ENCODE measurements at places on chromosomes 2 and 18.

DNA sequence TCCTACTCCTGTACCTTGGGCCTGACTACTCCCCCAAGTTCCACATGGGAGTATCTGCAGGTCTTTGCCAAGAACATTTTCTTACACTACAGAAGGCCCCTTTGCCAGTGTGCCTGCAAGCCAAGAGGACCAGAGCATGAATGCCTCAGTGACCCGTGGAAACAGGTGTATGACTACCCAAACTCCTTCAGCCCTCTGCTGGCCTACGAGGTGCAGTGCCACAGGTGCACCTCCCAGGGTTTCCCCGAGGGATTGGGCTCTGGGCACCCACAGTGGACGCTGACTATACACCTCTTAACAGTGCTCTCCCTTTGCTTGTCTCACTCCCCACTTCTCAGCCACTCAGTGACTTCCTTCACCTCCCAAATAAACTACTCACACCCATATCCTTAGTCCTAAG is 91.4 kb downstream of the COL6A3 start:
- no peak for DNase-seq

GRCh38 chr2:233638836-233639235 is 2.6 kb downstream of the UGT1A10 start:
- no peak for DNase-seq

GRCh38 chr2:108629417-108629816 is 89.9 kb upstream of the RANBP2 start:
- no peak for DNase-seq

- DNase-seq, result no peak
Measured at GRCh38 chr2:19373352-19373751, 14.9 kb upstream of the OSR1 start.

DNA sequence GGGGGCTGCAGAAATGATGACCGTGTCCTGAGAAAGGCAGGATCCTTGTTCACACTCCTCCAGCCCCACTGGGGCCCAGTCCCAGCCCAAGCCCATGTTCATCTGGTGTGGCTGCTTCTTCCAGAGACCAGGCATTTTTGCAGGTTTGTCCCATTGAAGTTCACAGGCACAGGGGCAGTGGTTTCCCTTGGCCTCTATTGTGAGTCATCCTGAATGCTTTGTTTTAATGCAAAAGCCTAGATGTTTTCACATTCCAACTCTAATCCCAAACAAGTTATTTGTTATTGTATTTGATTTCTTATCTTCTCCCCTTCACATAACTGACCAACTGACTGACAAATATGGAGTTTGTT is 426.4 kb upstream of the ID2 start:
- DNase-seq, result no peak

DNA sequence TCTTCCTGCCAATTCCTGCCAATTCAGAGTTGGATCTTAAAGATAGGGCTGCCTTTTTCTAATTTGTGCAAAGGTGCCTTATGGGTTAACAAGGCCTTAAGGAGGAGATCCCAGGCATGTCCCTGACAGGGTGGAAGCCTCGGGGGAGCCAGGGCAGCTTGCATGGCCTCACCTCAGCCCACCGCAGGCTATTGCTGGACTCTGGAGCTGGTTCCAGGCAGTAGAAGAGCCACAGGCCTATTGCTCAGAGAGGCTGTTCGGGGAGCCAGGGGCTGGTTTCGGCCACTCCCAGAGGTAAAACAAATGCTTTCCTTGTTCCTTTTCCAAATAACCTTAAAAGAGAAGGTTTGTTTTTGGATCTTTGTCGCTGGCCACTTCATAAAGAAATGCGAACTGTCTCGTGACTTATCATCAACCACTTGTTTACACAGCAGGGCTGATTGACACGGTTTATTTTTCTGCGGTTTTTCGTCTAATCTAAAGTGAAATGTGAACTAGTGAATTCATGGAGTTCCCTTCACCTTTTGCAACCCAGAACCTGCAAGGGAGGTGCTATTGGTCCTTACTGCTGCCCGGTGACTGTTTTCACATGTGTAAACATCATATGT is 108.6 kb downstream of the APOB start:
- no peak for DNase-seq

- no peak for DNase-seq
Measured at GRCh38 chr2:104476075-104476474, 377.8 kb upstream of the POU3F3 start.

DNA sequence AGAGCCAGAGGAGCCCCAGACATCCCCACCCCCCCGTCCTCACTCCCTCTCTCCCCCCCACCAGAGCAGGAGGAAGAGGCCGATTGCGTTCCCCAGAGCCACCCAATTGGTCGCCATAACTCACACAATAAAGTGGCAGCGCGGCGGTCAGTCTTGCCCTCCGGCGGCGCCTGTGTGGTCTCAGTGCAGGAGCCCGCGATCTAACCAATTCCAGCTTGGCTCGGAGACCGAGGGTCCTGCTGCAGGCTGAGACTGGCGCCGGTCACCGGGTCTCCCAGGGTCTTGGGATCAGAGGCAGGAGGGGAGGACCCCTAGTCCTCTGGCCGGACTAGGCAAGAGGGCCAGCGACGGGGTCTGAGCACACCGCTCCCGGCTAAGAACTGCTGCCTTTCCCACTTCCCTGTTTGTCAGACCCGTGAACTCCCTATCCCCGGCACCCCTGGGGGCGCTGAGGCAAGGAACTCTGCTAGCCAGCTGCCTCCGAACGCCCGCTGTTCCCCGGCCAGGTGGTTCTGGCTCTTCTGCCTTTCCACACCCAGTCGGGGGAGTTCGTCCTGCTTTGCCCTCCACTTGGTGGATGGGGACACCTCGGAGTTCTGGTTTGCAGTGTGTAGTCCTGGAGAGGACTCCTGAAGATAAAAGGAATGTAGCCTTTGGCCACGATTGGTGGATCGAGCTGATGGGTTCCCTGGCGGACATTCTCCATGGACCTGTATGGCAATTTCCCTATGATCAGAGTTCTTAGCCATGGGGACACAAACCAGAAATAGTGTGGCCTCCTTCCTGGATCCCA is 1.0 kb upstream of the HOXD12 start:
- DNase-seq, result no peak

- DNase-seq, result no peak
Measured at GRCh38 chr2:604854-605524, 72.2 kb downstream of the TMEM18 start.

DNA sequence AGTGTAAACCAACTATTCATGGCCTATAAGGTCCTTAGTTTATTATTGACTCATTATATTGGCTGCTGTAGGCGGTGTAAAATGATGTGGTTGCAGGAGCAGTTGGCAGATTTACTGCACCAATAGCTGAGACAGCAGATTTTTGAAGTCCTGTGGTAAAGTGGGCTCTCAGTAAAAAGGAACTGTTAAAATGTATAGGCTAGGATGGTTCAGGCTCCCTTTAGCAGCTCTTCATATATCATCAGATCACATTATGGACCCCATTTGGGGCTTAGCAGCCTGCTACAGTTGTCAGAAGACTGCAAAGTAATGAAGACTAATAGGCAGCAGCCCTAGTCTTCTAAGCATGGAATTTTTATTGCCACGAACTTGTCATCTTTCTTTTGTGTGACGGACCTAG is 27.8 kb downstream of the MTX2 start:
- no peak for DNase-seq

DNA sequence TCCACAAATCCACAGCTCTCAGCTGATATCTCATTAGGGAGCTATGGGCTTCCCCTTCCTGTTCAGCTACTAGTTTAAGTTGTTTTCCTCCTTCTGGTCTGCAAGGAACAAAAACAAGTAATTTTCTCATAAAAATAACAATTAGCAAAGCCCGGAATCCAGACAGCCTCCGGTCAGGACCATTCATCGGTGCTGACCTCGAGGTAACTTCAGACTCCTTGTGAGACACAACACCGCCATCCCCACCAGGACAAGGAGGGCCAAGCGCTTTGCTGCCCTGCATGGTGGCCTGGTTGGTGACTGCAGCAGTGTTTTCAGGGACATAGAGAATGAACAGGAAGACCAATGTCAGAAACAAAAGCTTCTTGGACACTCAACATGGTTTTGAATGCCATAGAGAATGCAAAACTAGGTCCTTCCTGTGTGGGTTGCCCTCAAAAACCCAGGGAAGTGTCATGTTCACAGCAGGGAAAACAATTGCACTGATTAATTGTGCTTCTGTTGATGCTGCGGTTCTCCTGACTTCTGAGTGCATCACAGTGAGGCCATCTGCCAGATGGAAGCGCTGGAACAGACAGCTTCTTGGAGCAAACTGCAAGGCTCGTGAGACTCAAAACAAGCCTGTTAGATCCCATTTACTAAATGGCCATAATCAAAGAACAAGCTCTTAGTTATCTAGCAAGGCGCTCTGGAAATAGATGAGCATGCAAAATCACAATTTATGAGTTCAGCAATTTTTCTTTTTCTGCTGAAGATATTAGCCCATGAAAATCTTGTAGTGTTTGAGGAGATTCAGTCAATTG is 77.1 kb downstream of the HS1BP3 start:
- DNase-seq, result peak; percentile 41

DNA sequence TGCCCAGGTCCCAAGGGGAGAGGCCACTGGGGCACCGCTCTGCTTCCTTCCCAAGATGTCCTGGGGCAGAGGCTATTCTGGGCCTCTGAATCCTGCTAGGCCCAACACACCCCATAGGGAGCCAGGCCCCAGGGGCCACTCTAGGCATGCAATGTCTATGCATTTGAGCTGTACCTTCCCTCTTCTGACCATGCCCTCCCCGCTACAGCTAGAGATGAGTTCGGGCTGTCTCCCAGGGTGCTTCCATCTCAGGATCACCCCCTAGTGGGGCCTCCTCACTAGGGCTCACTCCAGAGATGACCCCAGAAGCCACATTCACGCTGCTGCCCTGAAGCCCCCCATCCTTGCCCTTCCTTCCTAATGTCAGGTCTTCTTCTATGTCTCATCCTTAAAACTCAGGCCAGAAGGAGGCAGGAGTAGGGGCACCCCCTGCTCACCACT is 54.4 kb downstream of the TNS1 start:
- no peak for DNase-seq

DNA sequence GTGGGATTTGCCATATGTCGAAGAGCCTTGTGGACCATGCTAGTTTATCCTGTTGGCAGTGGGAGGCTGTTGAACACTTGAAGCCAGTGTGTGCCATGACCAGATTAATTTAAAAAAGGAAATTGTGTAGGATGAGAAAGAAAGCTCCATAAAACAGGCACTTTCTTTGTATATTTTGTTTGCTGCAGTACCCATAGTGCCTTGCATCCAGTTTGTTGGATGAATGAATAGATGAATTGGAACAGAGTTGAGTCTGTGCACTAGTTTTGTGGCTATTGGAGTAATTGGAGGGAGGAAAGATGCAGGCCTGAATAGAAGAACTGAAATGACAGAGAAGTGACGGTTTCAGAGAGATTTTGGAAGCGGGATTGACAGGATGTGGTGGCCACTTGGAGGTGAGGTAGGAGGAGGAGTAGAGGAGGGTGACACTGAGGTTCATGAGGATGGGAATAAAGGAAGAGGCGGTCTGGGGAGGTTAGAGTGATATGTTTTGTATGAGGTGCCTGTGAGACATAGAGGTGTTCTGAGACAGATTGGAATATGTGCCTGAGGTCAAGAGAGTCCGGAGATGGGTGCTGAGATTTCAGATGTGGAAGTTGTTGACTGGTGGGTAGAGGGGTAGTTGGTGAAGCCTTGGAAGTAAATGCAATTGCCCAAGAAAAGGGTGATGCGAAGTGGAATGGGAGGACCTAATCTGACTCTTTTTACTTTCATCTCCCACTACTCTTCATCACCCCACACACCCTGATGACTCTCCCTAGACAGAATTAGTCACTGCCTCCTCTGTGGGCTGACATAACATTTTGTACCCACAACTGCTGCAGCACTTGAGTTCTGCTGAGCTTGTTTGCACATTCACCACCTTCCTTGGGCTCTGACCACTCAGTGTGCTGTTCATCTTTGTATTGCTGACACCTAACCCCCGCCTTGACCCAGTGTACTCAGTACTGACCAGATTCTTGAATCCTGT is 5.1 kb downstream of the DGUOK start:
- DNase-seq, result no peak

DNA sequence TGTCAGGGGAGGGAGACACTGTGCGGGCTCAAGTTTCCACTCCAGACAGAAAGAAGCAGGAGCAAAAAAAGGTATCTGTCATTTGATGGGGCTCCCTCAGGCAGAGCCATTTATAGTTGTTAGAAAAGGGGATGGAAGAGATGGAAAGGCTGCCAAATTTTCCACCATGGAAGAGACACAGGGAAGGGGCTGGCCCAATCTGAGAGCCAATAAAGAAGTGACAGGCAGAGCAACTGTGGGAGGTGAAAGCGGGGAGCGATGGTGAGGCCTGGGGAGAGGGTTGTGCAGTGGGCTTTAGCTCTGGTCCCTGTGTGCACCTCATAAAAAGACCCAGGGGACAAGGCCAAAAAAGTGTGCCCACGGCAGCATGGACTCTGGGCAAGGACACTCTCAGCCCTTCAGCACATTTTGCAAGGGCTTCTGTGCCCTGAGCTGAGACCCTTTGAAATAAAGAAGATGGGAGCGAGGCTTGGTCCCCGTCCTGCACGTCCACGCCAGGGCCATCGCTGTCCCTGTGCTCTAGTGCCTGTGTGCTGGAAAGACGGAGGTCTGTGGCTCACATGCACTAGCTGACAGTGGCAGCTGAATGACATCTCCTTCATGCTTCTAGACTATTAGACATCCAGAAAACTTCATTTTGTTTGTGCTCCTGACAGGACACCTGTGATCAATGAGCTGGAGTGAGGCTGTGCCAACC is 456.7 kb upstream of the HS6ST1 start:
- no peak for DNase-seq

GRCh38 chr2:27353762-27354596 is 2.6 kb downstream of the GTF3C2 start:
- no peak for DNase-seq

- no peak for DNase-seq
Measured at GRCh38 chr2:40700231-40700954, 248.5 kb upstream of the SLC8A1 start.

DNA sequence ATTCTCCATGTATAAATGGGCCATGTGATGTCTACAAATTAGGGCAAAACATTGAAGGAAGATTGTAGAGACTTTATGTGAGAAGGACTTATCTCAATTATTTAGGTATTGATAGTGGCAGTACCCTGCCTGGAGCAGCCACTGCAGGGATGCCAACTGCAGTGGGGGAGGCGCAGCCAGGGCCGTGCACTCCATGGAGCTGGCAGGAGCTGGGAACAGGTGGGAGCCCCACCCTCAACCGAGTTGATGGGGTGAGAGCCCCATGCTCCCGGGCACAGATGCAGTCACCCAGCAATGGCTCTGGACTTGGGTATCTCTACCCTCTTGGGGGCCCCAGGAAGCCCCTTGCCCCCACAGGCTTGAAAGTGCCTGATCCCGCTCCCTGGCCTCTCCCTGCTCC is 564.3 kb downstream of the SLC4A3 start:
- DNase-seq, result no peak

GRCh38 chr2:112683550-112684414 is 37.0 kb upstream of the NT5DC4 start:
- no peak for DNase-seq

DNA sequence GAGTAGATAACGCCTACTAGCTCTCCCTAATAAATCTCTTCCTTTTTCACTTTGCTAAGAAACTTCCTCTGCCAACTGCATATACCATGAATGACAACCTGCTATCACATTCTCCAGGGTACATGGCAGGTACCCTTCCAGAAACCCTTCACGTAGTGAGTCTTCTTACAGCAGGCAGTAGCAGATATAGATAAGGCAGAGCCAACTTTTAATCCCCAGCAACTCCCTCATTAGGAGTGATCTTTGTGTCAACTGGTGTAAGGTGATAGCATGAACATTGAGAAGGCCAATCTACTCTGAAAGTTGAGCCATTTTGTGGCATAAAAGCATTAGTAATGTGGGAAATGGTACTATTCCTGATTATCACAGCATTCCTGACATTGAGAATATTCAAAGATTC is 5.7 kb upstream of the STK17B start:
- DNase-seq, result no peak

- no peak for DNase-seq
Measured at GRCh38 chr18:51164342-51164741, 33.1 kb downstream of the MEX3C start.

Measured in cerebellar nuclear complex (tissue), 1 donor.